Right ventricle myocardium inferior (tissue), 1 donor: ENCODE measurements at places on chromosomes 12 and 14. TPM values are rescaled to one million over a fixed set of nuclear protein-coding genes. Genes with fewer than 3 reads are reported as not detected.

The RHOJ gene
- 18.3 TPM for total RNA-seq

The PLBD1 gene
- total RNA-seq, result 24.4 TPM

GRCh38 chr12:132114667-132115066 lies 29.5 kb downstream of the DDX51 start:
- DNase-seq, result no peak

DNA sequence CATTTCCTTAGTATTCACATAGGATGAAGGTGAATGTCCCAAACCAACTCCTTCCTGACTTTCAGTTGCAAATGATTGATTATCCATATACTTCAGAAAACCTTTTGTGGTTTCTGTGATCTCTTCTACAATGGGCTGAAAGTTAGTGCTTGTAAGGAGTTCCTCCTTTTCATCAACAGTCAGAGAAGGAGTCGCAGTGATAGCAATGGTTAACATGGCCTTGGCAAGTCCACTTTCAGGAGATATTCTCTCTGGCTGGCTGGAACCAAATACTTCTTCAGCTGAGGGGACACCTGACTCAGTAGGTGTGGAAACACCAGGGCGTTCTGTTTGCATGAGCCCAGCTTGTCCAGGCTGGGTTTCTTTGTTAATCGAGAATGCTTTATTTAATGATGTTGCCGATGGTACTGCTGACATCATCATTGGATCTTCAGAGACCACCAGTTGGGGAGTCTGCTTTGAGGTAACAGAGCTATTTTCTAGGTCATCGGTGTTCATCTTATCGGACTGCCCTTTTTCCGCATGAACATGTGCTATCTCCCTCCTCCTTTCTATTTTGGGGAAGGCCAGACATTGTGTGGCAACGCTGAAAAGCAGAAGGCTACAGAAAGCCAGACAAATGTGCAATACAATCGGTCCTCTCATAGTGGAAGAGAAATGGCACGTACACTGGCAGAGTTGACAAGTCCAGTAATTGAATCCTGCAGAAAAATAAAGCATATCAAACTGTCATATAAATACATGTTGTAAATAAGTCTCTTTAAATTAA lies 13.1 kb downstream of the ARMH4 start:
- no peak for DNase-seq

DNA sequence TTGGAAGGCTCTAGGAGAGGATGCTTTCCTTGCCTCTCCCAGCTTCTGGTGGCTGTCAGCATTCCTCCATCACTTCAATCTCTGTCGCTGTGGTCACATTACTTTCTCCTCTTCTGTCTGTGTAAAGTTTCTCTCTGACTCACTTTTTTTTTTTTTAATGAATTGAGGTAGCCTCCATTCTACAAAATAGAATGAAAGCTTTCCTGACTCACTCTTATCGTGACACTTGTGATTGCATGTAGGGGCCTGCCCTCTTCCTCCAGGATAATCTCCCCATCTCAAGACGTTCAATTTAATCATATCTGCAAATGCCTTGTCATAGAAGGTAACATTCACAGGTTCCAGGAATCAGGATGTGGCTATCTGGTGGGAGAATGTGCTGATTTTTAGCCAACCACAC lies 153.5 kb upstream of the HMGA2 start:
- no peak for DNase-seq

DNA sequence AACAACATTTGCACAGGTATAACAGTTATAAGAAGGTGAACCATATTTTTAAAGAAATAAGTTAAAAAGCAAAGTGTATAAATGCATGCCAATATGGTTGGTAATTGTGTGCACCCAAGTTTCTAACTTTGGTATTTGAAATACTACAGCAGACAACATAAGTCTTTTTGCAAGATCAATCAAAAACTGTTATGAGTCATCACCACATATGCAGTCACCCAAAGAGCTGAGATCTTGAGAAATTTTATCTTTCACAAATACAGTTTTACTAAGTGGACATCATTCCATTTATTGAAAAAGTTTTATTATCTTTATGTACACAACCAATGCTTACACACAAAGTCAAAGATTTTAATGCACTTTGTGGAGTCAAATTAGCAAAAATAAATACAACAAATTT lies 7.0 kb upstream of the ACSS3 start:
- no peak for DNase-seq
